ENCODE measurements at places on chromosomes 2 and 18.

DNA sequence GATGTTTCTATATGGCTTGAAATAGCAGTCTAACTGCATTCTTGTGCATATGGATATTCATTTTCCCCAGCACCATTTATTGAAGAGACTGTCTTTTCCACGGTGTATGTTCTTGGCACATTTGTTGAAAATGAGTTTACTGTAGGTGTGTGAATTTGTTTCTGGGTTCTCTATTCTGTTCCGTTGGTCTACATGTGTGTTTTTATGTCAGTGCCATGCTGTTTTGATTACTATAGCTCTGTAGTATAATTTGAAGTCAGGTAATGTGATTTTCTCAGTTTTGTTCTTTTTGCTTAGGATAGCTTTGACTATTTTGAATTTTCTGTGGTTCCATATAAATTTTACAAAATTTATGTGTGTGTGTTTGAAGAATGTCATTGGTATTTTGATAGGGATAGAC is 201.0 kb downstream of the MBD5 start:
- DNase-seq = no peak

DNA sequence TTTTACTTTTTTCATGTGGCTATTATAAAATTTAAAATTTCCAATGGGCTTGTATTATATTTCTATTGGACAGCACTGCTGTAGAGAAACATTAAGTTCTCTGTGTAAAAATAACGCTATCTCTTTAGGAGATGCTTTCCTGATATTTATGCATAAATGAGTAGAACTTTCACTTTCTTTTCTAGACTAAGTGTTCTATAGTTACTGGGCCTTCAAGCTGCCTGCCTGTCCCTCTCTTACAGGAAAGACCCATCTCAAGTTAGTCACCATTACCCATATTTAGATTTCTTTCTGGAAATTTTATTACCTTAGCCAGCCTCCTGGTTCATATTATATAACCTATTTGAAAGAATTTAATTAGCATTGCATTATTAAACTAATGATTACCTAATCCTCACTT is 4.8 kb downstream of the ITGA4 start:
- DNase-seq = peak; percentile 27

DNA sequence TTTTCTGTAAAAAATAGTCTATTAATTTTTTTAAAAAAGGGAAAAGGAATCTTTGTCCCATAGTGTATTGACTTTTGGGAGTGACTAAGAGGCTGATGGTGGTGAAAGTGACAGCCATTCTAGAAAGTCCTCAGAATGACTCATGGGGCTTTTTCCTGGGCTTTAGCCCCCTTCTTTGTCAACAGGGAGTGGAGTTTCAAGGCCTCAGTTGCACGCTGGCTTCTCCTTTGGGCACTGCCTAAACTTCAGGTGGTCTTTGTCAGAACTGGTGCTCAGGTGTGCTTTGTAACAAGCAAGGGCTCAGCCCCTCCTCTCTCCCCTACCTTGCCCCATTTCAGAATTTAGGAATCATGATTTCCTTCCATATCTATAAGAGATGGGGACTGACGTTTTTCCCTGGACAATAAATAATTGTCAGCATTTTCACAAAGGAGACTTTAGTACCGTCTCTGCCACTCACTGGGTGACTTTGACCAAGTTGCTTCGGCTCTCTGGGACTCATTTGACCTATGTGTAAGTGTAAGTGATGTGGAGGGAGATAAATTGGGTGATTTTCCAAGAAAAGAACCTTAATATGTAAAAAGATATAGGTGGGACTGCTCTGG is 61.2 kb upstream of the IGFBP2 start:
- DNase-seq = no peak

DNA sequence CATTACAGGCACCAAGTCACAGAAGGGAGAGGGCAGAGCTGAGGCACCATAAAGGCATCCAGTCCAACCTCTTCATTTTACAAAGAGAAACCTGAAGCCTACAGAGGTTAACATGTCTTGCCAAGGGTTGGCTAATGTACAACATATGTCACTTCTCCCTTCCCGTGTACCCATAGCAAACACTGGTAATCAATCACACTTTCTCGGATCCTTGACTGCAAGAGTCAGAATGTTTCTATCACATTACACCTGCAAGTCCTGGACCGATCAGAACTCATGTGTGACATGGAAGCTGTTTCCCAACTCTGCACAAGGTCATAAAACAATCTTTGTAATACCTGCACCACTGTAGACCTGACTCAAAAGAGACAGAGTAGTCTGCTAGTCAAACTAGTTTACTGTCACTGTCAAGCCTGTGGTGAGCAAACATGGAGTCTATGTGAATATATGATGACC is 6.0 kb downstream of the ANKRD44 start:
- peak; percentile 10 for DNase-seq

DNA sequence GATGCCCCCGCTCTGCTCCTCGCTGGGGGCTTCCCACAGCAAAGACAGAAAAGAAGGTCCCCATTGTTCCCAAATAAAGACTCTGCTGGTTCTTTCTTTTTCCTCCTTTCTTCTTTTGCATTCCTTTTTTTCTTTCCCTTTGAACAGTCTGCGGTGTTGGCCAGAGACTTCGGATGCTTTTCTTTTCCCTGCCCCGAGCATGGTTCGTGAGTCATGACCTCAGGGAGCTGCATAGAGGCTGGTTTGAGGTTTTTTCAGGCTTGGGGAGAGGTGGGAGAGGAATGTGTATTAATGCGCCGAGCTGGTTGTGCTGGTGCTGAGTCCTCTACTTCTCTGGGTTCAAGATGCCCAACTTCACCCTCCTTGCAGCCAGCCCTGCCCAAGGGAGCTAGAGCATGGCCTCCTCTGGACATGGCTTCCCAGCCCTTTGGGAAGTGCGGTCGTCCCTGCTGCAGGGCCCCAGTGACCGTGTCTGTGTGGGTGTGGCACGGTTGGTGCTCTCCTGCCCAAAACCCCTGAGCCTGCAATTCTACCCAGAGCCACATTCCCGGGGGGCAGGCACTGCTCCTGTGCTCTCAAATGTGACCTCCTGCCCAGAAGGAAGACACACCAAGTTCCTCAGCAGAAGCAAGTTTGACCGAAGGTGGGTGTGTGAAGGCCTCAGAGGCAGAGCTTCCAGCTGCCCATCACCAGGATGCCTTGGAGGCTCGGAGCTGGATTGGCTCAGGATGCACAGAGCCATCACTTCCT is 9.0 kb upstream of the ARHGEF4 start:
- no peak for DNase-seq

DNA sequence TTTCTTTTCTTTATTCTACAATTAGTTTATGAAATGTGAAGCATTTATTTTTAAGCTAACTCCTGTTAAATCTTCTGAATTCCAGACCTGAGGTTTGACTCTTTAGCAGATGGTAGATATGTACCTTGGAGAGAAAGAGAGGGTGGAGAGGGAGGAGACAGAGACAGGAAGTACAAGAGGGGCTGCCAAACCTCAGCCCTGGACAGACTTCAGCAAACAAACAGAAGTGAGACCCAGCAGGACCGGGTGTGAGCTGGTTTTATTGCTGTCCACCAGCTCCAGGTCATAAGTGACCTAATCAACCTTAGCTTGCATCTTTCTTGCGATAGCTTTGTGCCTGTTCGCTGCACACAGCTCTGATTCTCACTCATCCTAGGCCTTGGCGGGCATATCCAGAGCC is 168.6 kb downstream of the CNTNAP5 start:
- no peak for DNase-seq

- no peak for DNase-seq
Observed at GRCh38 chr2:56831780-56832179, 648.0 kb downstream of the CCDC85A start.

- no peak for DNase-seq
Observed at GRCh38 chr18:43049021-43049420, 66.5 kb downstream of the RIT2 start.

DNA sequence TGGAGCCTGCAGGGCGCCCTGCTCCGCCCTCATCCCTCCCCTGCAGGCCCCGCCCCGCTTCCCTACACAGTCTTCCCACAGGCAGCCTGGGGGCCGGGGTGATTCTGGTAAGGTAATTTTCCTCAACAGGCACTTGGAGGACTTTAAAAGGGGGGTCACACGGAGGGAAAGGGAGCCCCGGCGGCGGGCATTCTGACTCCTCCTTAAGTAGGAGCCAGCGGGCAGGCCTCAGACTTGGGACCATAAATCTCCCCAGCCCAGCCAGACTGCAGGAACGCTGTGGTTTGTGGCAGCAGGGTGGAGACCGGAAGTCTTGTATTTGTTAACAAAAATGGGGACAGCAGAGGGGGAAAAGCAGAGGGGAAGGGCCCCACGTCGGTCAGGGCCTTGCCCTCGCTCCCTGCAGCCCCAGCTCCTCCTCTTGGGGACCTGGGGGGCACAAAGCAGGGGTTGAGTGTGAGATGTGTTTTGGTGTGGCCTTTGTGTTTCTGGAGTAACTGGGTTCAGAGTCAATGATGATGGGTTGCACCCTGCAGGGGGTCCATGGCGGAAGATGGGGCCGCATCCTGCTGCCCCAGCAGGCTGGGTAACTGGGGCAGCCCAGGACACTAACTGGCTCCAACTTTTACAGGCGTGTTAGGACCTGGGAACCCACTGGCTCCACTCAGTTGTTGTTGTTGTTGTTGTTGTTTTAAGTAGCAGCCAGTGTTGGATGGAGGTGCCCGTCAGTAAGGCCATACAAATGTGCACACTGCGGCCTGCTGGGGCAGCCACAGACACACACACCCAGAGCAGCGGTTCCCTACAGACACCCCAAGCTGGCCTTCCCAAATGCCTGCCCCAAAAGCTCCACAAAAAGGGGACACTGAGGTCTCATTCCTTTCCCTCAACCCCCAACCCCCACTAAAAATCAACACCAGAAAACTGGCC is 27.7 kb downstream of the SMAD7 start:
- DNase-seq = peak; percentile 46

- no peak for DNase-seq
Observed at GRCh38 chr2:163953390-163953907, 217.6 kb upstream of the FIGN start.

DNA sequence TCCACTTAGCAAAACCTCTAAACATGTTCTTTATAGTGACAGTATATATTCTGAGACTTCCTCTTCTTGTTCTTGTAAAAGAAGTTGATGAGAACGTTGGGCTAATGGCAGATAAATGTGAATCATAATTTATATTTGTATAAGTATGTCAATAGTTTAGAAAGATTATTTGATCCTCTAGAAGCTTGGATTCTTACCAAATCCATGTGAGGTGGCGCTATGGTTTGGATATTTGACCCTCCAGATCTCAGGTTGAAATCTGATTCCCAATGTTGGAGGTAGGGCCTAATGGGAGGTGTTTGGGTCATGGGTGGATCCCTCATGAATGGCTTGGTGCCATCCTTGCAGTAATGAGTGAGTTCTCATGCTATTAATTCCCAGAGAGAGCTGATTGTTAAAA is 29.8 kb upstream of the SCN1A start:
- no peak for DNase-seq

GRCh38 chr2:111243295-111243694 is 122.6 kb downstream of the BCL2L11 start:
- no peak for DNase-seq

GRCh38 chr18:21053127-21053526 is 58.5 kb downstream of the ROCK1 start:
- no peak for DNase-seq

DNA sequence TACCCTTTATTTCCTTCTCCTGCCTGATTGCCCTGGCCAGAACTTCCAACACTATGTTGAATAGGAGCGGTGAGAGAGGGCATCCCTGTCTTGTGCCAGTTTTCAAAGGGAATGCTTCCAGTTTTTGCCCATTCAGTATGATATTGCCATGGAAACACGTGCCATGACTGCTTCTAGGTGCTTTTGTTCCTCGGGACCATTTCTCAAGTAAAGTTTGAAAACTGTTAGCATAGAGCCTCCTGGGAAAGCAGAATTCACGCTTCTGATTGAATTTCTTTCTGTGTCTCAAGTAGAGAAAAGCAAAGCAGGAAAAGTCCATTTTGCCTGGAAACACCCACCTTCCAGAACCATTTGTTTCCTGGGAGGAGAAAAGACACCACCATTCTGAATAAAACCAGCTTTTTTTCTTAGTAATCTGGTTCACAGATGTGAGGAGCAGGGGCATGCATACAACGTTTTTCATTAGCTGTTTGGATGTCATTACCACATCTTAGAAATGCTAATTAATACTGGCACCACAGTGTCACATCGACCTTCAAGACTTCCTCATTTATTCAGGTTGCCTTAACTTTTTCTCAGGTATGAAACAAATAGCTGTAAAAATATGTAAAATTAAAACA is 39.0 kb upstream of the ZBTB14 start:
- DNase-seq = no peak

DNA sequence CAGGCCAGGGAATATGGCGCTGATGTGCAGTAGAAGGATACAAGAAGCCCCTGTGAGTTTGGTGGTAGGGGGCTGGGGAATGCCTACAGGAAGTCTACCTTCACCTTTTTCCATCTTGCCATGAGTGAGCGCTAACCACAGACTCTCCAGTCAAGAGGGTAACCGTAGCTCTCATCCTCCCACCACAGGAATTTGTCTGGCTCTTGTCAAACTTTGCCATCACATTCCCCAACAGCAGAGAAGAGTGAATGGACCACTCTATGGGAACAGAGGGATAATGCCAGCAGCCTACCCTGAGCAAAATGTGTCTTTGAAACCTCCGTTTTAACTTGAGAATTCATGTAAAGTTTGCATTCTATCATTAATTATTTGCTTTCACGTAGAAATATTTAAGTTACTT is 168.3 kb downstream of the NRP2 start:
- DNase-seq = no peak

- DNase-seq = no peak
Observed at GRCh38 chr2:100367163-100367562, 44.9 kb upstream of the LONRF2 start.

DNA sequence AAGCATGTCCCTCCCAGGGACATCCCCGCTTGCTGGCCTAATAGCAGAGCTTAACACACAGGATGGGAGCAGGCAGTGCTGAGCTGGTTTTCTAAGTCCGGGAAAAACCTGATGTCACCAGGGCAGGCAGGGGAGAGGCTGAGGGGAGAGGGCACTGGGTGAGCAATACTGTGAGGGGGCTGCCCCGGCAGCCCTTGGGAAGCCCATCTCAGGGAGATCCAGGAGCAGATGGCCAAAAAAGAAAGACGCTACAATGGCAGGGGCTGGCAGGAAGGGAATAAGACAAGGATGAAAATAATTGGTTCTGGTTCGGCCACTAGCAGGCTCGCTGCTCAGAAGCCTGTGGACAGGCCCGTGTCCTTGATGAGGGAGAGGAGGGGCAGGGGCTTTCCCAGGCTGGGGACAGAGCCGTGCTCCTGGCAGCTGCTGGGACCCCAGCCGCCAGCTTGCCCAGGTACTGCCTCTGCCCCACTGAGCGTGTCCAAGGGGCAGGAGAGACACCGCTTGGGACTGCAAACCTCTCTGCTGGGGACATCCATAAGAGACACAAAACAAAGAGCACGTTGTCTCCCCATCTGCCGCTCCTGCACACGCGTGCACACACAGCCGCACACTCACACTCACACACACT is 30.2 kb downstream of the SMAD7 start:
- DNase-seq = no peak

DNA sequence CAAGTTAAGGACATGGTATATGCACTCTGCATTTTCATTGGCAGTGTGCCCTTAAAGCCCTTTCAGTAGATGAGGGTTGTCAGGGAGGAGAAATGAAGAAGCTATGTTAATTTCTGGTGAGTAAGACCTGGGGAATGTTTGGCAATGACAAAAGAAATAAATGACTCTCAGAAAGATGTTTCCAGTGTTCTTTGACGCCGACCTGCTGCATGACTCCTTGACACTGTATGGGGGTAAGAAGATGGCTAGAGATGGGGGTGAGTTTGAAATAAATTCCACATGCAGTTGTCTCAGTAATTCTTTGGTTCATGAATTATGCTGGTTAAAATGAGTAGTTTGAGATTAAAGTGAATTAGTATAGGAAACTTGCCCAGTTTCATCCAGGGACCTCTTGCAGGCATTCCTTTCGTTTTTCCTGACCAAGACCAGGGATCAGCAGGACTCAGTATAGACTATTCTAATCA is 5.9 kb downstream of the CCDC121 start:
- DNase-seq = no peak

- DNase-seq = peak; percentile 13
Observed at GRCh38 chr2:25388491-25388890, 46.8 kb upstream of the DNMT3A start.
